Kidney (tissue), 22 donors: ENCODE measurements at places on chromosomes 16 and 17. TPM values are rescaled to one million over a fixed set of nuclear protein-coding genes. Genes with fewer than 3 reads are reported as not detected.

NGFR gene
- total RNA-seq: 13.2 TPM

GRAP gene
- total RNA-seq: 8.4 TPM

MYLK3 gene
- total RNA-seq: 0.31 TPM

CCL13 gene
- 1.1 TPM for total RNA-seq

MPP3 gene
- 5.8 TPM for total RNA-seq

KRT33B gene
- total RNA-seq: not detected

HIC1 gene
- total RNA-seq: 13.0 TPM

ATP2A1 gene
- 0.25 TPM for total RNA-seq

UNC13D gene
- 26.1 TPM for total RNA-seq

MYADML2 gene
- total RNA-seq: not detected

TNP2 gene
- total RNA-seq: not detected

TXNL4B gene
- total RNA-seq: 16.1 TPM

TELO2 gene
- total RNA-seq: 37.4 TPM

ALOXE3 gene
- not detected for total RNA-seq

PTX4 gene
- total RNA-seq: not detected

GPR142 gene
- total RNA-seq: not detected

KRTAP2-2 gene
- not detected for total RNA-seq

MBTPS1 gene
- 91.7 TPM for total RNA-seq

CDRT15 gene
- total RNA-seq: not detected

MLST8 gene
- total RNA-seq: 34.0 TPM

EPN2 gene
- 45.4 TPM for total RNA-seq

CHD9NB gene
- 26.2 TPM for total RNA-seq

KDM6B gene
- 32.3 TPM for total RNA-seq

PCYT2 gene
- total RNA-seq: 28.4 TPM

FBRS gene
- total RNA-seq: 66.2 TPM

KRTAP1-1 gene
- total RNA-seq: not detected

GLTPD2 gene
- total RNA-seq: 0.35 TPM

ITGB4 gene
- total RNA-seq: 149 TPM

NEUROD2 gene
- not detected for total RNA-seq

LPO gene
- not detected for total RNA-seq

UTP4 gene
- 41.7 TPM for total RNA-seq

GH2 gene
- total RNA-seq: not detected

RASL10B gene
- total RNA-seq: 2.4 TPM

TMEM208 gene
- total RNA-seq: 47.1 TPM

ARHGAP44 gene
- total RNA-seq: 8.4 TPM

APOBR gene
- total RNA-seq: 3.2 TPM

SLC25A10 gene
- 19.9 TPM for total RNA-seq

MT3 gene
- total RNA-seq: not detected

CCDC200 gene
- not detected for total RNA-seq

CCR7 gene
- 7.1 TPM for total RNA-seq

ABI3 gene
- 18.3 TPM for total RNA-seq

HOXB1 gene
- not detected for total RNA-seq

MPO gene
- total RNA-seq: 0.47 TPM

DHRS7C gene
- not detected for total RNA-seq

P2RX1 gene
- total RNA-seq: 11.2 TPM

BCAR1 gene
- 123 TPM for total RNA-seq
